ENCODE measurements at places on chromosomes 16 and 17. TPM values are rescaled to one million over a fixed set of nuclear protein-coding genes. Genes with fewer than 3 reads are reported as not detected.

Gene ATP6V0A1
- total RNA-seq: 47.8 TPM

Gene PRR35
- total RNA-seq: 0.33 TPM

Gene ST6GALNAC1
- not detected for total RNA-seq

Gene PLA2G10
- total RNA-seq: 2.2 TPM

Gene TNFRSF13B
- 0.28 TPM for total RNA-seq

Gene CD300A
- not detected for total RNA-seq

Gene BMERB1
- 19.5 TPM for total RNA-seq

Gene MYL11
- 1.4 TPM for total RNA-seq

Gene FBRS
- total RNA-seq: 12.6 TPM

Gene ARHGAP23
- total RNA-seq: 96.3 TPM

Gene KCNH6
- total RNA-seq: 2.3 TPM

Data from H9 (cell line).